ENCODE measurements at places on chromosomes 12 and 14. TPM values are rescaled to one million over a fixed set of nuclear protein-coding genes. Genes with fewer than 3 reads are reported as not detected.

The SLC17A8 gene
- 0.11 TPM for total RNA-seq

- no peaks in the 10 kb centered on the region for H3K36me3 ChIP-seq
- H3K4me3 ChIP-seq = no peak overlapping the region
- no peak overlapping the region for H3K27ac ChIP-seq
- no peak for DNase-seq
- peaks cover 9% of the 10 kb centered on the region for H3K4me1 ChIP-seq
Observed at GRCh38 chr14:56150645-56151345, 32.6 kb downstream of the PELI2 start.

DNA sequence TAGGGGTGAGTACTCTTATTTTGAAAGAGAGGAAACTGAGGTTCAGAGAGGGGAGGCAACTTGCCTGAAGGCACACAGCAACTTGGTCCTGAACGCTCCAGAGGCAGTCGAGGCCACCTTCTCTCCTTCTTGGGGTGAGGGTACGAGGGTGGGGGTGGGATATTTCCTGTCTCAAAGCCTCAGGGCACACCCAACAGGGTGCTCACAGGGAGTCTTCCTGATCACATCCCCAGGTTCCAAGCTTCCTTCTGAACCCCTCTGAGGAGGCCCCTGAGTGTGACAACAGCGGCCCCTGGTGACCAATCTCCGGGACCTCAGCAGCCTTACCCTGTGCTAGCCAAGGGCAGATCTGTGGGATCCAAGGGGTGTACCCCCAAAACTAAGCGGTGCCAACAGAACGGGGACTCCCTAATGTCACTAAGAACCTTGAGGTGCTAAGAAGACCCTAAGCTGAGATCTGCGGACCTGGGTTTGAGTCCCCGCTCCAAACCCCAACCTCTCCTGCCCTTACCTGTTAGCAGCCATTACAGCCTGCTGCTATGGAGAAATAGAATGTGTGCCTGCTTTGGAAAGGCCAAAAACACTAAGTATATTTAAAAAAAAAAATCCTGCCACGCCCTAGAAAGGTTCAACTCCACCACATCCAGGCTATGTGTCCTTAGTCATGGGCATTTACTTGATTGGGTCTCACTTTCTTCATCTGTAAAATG, 57.9 kb downstream of the TRPV4 start:
- H3K27ac ChIP-seq = no peak overlapping the region
- no peaks in the 10 kb centered on the region for H3K27me3 ChIP-seq

DNA sequence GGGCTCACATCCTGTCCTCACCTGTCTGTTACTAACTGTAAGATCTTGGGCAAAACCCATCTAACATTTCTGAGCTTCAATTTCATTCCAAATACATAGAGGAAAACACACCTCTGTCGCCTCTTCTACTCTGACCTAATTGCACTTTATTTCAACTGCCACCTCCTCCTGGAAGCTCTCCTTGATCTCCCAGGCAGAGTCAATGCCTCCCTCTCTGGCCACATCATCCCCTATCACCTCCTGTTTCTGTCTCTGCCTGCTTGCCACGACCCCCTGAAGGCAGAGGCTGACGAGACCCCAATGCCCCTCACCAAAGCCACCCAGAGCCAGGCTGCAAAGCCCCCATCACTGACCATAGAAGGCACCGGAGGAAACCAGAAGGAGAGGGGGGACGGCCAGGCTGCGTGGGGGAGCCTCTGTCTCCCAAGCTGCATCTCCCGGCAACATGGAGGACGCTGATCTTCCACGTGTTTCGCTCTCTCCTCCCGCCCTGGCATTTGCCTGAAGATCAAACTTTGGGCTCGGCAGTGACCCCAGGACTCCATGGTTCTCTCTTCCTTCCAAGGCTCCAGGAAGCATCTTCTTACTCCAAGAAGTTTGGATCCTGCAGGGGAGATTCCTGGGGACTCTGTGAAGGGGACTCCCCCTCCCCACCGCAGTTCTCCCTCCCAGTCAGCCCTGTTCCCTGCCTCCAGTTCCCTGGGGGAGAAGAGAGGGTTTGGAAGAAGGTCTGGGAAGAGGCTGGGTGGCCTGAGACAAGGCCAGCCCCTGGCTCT, 50.1 kb upstream of the BCL11B start:
- H3K27me3 ChIP-seq = no peaks in the 10 kb centered on the region
- DNase-seq = peak; percentile 44
- no peak overlapping the region for H3K4me3 ChIP-seq
- no peaks in the 10 kb centered on the region for H3K4me1 ChIP-seq

DNA sequence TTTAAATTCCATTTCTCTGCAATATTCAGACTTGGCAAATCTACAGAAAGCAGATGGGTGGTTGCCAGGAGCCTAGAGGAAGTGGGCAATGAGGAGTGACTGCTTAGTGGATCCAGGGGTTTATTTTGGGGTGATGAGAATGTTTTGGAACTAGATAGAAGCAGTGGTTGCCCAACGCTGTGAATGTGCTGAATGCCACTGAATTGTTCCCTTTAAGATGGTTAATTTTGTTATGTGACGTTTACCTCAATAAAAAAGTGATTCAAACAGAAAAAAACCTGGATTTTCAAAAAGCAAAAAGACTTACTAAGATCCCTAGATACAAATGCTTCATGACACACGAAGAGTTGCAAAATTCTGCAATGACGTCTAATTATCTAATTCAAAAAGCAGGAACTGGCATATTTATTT, 34.2 kb downstream of the DAO start:
- H3K27me3 ChIP-seq = no peaks in the 10 kb centered on the region
- no peak for DNase-seq
- H3K4me1 ChIP-seq = no peaks in the 10 kb centered on the region
- no peak overlapping the region for H3K4me3 ChIP-seq

DNA sequence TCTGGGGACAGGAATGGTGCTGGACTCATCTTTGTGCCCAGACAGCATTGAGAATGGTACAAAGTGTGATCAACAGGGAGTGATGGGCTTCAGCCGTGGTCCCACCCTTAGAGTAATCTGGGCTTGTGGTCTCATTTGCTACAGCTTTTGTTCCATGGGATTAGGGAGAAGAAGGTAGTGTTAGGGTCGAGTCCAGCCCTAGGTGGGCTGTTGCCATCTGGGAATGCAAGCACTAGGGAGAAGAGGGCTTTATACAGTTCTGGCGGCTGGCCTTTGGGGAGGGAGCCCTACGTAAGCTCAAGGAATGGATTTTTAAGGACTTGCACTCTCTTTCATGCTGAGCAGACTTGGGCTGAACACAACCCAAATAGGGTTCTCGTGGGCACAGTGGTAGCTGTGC, 4.9 kb downstream of the PLEKHG3 start:
- no peaks in the 10 kb centered on the region for H3K27me3 ChIP-seq
- H3K4me3 ChIP-seq = peak overlapping the region; percentile 80
- DNase-seq = no peak
- H3K36me3 ChIP-seq = peaks cover 9% of the 10 kb centered on the region

GRCh38 chr12:65339161-65339560, 60.7 kb downstream of the MSRB3 start:
- no peaks in the 10 kb centered on the region for H3K27me3 ChIP-seq
- H3K36me3 ChIP-seq = no peaks in the 10 kb centered on the region
- no peak overlapping the region for H3K27ac ChIP-seq
- no peaks in the 10 kb centered on the region for H3K4me1 ChIP-seq
- no peak overlapping the region for H3K4me3 ChIP-seq
- DNase-seq = no peak

DNA sequence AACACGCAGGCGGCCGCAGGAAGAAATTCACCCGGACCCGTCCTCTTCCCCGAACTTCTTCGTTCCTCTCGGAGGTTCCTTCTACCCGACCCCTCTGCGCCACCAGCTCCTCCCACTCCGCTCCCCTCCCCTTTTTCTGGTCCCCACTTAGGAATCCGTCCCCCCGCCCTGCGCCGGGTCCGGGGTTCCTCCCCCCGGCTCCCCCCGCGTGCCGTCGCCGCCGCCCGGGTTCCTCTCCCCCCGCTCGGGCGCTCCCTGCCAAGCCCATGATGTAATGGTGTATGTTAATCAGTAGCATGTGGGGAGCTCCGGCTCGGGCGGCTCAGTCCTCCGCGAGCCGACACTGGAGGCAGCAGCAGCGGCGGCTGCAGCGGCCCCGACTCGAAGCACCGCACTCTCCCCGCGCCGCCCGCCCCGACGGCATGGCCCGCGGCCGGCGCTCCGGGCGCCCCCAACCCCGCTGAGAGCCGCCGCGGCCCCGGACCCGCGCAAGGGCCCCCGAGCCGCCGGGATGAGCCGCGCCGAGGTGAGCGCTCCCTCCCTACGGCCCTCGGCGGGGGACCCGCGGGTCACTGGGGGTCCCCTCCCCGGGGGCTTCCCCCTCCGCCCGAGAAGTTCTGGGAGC, 1.0 kb upstream of the SAMD4A start:
- no peak overlapping the region for H3K27ac ChIP-seq
- DNase-seq = peak; percentile 86
- H3K36me3 ChIP-seq = no peaks in the 10 kb centered on the region
- H3K4me3 ChIP-seq = peak overlapping the region; percentile 79
